ENCODE measurements at places on chromosomes 12 and 14. TPM values are rescaled to one million over a fixed set of nuclear protein-coding genes. Genes with fewer than 3 reads are reported as not detected.

- DNase-seq = no peak
Measured at GRCh38 chr14:77052281-77053044, 24.0 kb upstream of the IRF2BPL start.

DNA sequence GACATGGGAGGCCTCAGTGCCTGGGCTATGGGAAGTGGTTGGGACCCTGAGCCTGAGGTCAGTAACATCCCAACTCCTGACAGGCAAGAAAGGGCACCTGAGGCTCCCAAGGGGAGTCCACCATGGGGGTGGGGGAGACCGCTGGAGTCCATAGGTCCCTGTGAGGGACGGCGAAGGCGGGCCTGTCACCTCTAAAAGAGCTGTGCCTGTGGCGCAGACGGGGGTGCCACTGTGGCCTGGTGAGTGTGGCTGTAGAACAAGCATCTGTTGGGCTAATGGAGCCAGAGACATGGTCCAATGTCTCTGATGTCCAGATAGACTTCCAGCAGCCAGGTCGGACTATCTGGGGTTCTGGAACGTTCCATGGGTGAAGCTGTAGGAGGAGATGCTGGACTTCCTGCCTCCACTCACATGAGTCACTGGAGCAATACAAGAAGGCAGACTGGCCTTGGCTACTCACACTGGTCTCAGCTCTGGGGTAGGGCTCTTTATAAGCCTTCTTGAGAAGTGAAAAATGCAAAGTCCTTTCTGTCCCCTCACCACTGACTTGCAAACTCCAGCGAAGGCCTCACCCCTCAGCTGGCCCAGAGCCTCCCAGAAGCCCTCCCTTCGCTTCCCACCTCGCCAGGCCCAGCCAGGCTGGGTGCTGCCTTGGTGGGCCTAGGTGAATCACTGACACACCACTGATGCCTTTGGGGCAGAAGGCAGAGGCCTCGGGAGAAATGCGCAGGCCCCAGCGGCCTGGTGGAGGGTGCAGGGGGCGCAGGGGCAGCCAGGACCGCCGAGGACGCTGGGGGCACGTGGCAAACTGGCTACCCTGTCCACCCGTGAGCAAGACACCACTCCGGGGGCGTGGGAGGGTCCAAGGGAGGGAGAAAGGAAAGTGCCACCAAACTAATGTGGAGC lies 1.1 kb upstream of the TRAF3 start:
- DNase-seq = peak; percentile 53

- DNase-seq = no peak
Measured at GRCh38 chr12:99752740-99753139, 105.2 kb downstream of the GARIN6 start.

LRCOL1 gene
- not detected for total RNA-seq
